ENCODE measurements at places on chromosomes 4 and X.

DNA sequence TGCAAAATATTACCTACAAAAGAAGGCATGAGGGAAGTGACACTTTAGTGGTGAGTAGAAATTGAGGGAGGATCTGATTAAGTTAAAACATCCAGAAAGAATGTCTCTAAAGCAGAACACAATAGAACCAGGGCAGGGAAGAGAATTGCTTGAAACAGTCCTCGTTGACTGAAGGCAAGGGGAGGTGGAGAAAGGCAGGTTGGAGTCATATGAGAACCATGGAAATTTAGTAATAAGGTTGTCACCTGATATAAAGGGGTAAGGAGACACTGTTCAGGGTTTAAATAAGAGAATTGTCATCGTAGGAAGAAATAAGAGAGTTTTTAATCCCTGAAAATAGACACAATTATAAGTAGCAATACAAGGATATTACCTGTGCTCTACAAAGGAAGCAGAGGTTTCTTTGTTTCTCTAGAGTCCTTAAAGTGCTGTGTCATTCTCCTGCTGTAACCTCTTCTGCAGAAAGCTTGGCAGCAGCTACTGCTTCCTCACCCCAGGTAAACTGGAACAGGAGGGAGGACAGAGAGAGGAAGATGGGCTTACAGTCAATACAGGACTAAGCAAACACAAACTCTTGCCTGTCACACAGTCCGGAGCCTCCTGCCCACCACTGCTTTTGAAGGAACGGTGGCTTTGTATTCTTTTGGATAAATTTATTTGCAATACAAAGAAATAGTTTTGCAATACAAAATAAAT is 258.4 kb downstream of the PPARGC1A start:
- no peaks in the 10 kb centered on the region for H3K27me3 ChIP-seq
- no peaks in the 10 kb centered on the region for H3K4me1 ChIP-seq
- H3K27ac ChIP-seq, result no peak overlapping the region
- no peaks in the 10 kb centered on the region for H3K36me3 ChIP-seq
- DNase-seq, result no peak
- no peak overlapping the region for H3K4me3 ChIP-seq

GRCh38 chr4:4980621-4981230 is 38.5 kb downstream of the CYTL1 start:
- DNase-seq, result no peak
- peak overlapping the region; percentile 60 for H3K27ac ChIP-seq
- no peak overlapping the region for H3K4me3 ChIP-seq
- no peaks in the 10 kb centered on the region for H3K36me3 ChIP-seq
- H3K27me3 ChIP-seq, result no peaks in the 10 kb centered on the region

GRCh38 chr4:137495578-137495977 is 36.7 kb downstream of the PCDH18 start:
- no peak for DNase-seq
- H3K36me3 ChIP-seq, result no peaks in the 10 kb centered on the region
- H3K4me3 ChIP-seq, result no peak overlapping the region
- H3K27me3 ChIP-seq, result no peaks in the 10 kb centered on the region
- no peaks in the 10 kb centered on the region for H3K4me1 ChIP-seq
- H3K27ac ChIP-seq, result no peak overlapping the region

DNA sequence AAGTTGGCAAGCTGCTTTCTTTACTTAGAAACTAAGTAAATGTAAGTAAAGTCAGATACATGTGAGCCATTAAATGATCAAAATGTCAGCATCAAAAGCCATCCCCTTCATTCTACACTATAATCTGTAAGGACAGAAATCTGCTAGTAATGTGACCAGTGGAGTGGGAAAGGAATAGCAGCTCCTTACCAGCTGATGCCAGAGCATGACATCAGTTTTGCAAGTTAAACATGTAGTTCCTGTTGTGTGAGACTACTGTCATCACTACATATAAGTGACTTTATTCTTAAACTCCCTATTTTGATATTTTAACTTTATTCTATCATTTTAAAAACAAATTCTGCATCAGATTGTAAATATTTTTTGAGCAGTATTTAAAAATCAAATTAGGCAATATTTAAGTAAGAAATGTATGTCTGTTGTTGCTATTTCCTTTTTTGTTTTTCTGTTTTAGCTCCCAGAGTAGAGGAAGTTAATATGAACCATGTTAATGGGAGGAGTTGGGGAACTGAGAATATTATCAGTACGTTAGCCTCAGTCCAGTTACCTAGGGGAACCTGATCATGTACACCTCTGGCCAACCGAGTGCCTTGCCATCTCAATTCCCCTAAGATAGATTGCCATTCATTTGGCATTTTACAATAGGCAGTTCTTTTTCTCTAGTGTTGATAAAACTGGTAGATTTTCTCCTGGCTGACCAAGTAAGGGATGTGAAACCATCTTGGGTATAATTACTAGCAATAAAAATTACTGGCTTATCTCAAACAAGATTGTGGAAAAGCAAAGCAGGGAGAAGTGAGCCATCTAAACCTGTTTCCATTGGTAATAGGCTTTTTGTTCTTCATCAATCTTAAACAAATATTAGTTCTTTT is 34.7 kb downstream of the CCNI start:
- DNase-seq, result no peak
- no peak overlapping the region for H3K27ac ChIP-seq
- no peak overlapping the region for H3K4me3 ChIP-seq
- no peaks in the 10 kb centered on the region for H3K4me1 ChIP-seq
- H3K27me3 ChIP-seq, result no peaks in the 10 kb centered on the region

DNA sequence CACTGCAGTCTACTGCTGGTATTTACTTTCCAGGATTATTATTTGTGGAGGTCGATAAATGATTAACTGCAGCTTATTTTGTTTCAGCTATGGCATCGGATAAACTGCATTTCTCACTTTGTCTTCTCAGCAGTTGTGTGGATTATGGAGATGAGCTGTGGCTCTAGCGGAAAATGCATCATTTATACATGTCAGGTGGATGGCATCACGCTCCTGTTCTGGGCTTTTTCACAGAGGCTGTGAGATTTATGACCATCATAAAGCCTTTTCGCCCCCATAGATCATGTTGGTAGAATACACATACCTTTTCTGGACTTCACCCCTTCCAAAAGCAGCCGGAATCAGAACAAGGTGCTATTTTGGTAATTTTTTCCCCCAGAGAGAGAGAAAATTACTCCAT is 118.8 kb upstream of the MAGEB18 start:
- H3K4me1 ChIP-seq, result no peaks in the 10 kb centered on the region
- no peaks in the 10 kb centered on the region for H3K27me3 ChIP-seq
- H3K36me3 ChIP-seq, result no peaks in the 10 kb centered on the region
- no peak overlapping the region for H3K27ac ChIP-seq

- DNase-seq, result no peak
- no peak overlapping the region for H3K4me3 ChIP-seq
- H3K27ac ChIP-seq, result peak overlapping the region; percentile 30
- no peaks in the 10 kb centered on the region for H3K36me3 ChIP-seq
- no peaks in the 10 kb centered on the region for H3K27me3 ChIP-seq
Measured at GRCh38 chr4:3331511-3332394, 38.9 kb downstream of the RGS12 start.

DNA sequence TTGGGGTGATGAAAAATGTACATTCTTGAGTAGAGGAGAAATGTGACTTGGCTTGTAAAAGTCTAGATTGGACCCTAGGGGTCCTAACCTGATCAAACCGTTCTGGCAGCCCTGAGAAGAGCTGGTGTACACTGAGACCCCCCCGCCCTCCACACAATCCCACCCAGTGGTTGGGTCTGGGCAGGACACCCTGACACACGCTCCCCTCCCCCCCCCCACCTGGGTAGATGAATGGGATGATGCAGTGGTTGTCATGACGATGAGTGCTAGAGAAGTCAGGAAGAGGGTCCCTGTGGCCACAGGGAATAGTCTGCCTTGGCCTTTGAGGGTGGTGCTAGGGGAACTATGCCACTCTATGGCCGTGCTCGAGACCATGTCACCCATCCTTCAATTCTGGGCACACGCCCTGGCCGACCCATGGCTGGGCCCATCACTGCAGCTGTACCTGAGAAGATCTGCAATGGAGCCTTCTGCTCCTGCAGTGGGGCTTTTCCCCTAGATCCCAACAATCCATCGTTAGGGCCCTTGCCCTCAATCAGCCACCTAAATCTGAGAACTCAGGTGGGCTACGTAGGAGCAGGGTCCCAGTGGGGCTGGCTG is 4.4 kb downstream of the CDK16 start:
- no peak overlapping the region for H3K4me3 ChIP-seq
- H3K27ac ChIP-seq, result no peak overlapping the region
- H3K4me1 ChIP-seq, result peaks cover 25% of the 10 kb centered on the region
- no peak for DNase-seq
- no peaks in the 10 kb centered on the region for H3K27me3 ChIP-seq

- no peaks in the 10 kb centered on the region for H3K36me3 ChIP-seq
- DNase-seq, result no peak
- H3K4me3 ChIP-seq, result no peak overlapping the region
- H3K27me3 ChIP-seq, result no peaks in the 10 kb centered on the region
- no peaks in the 10 kb centered on the region for H3K4me1 ChIP-seq
Measured at GRCh38 chrX:116596010-116596409, 133.2 kb upstream of the CT83 start.

- no peak overlapping the region for H3K4me3 ChIP-seq
- H3K27ac ChIP-seq, result no peak overlapping the region
- H3K27me3 ChIP-seq, result no peaks in the 10 kb centered on the region
- no peak for DNase-seq
Measured at GRCh38 chr4:82745173-82745842, 53.3 kb downstream of the SCD5 start.

- no peak overlapping the region for H3K4me3 ChIP-seq
- peaks cover 4% of the 10 kb centered on the region for H3K4me1 ChIP-seq
- H3K27me3 ChIP-seq, result no peaks in the 10 kb centered on the region
Measured at GRCh38 chr4:152281211-152281610, 254.7 kb downstream of the FBXW7 start.

- peak overlapping the region; percentile 96 for H3K4me3 ChIP-seq
- no peak for DNase-seq
- peak overlapping the region; percentile 99 for H3K27ac ChIP-seq
- no peaks in the 10 kb centered on the region for H3K36me3 ChIP-seq
- no peaks in the 10 kb centered on the region for H3K27me3 ChIP-seq
- H3K4me1 ChIP-seq, result peaks cover 43% of the 10 kb centered on the region
Measured at GRCh38 chr4:102825261-102826091, 1.9 kb downstream of the UBE2D3 start.

DNA sequence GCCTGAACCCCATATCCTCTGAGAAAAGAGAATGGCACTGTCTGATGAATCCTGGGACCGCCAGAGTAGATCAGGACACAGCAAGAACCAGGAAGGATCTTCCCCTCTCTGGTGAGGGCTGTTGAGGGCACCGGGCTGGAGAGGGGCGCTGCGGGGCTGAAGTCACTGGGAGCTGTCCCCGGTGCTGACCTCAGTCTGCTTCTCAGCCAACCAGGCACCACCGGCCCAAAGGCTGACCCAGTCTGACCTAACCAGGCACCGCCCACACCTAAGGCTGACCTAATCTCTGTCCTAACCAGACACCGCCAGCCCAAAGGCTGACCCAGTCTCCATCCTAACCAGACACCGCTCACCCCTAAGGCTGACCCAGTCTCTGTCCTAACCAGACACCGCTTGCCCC is 82.8 kb downstream of the CPZ start:
- no peaks in the 10 kb centered on the region for H3K36me3 ChIP-seq
- H3K27me3 ChIP-seq, result no peaks in the 10 kb centered on the region
- no peak overlapping the region for H3K4me3 ChIP-seq
- H3K4me1 ChIP-seq, result no peaks in the 10 kb centered on the region

DNA sequence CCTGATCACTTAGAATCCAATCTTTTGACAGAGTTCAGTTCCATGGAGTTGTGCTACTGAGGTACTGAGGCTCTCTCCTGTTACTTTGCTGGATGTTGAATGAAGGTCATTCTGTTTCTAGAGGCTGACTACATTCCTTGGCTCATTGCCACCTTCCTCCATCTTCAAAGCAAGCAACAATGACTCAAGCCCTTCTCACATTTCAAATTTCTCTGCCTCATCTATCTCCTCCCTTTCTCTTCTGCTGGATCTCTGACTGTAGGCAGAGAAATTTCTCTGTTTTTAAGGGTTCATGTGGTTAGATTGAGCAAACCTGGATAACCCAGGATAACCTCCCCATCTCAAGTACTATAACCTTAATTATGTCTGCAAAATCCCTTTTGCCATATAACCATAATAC is 775.4 kb downstream of the STPG2 start:
- H3K27me3 ChIP-seq, result no peaks in the 10 kb centered on the region
- H3K4me3 ChIP-seq, result no peak overlapping the region
- DNase-seq, result no peak
- H3K27ac ChIP-seq, result no peak overlapping the region
- H3K4me1 ChIP-seq, result no peaks in the 10 kb centered on the region
- H3K36me3 ChIP-seq, result no peaks in the 10 kb centered on the region

DNA sequence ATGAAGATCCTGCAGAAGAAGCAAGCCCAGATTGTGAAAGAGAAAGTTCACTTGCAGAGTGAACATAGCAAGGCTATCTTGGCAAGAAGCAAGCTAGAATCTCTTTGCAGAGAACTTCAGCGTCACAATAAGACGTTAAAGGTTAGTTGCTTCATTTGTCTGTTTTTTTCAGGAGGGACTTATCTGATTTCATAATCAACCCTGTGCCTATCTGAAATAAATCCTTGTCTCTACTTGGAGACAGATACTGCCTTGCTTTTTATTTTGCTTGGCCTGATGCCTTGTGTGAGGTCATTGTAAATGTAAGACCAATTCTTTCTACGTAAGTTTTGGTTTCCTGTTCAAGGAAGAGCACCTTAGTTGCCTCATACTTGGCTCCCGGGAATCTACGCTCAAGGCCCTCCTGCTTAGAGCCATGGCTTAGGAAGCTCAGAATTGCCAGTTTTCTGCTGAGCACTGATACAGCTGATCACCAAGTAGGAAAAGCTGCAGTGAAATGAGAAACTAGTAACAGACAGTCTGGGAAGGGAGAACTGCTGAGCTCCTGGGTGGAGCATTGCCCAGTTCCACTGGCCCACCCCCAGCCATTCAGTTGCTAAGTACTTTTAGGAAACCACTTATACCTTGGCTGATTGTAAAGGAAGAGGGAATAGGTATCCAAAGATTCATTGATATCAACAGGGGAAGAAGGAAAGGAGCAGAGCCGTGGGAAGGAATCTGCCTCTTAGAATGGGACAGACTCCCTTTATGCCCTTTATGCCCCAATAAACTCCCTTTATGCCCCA is 41.8 kb downstream of the RBBP7 start:
- no peaks in the 10 kb centered on the region for H3K36me3 ChIP-seq
- H3K4me3 ChIP-seq, result no peak overlapping the region
- no peaks in the 10 kb centered on the region for H3K27me3 ChIP-seq
- peak overlapping the region; percentile 49 for H3K27ac ChIP-seq

DNA sequence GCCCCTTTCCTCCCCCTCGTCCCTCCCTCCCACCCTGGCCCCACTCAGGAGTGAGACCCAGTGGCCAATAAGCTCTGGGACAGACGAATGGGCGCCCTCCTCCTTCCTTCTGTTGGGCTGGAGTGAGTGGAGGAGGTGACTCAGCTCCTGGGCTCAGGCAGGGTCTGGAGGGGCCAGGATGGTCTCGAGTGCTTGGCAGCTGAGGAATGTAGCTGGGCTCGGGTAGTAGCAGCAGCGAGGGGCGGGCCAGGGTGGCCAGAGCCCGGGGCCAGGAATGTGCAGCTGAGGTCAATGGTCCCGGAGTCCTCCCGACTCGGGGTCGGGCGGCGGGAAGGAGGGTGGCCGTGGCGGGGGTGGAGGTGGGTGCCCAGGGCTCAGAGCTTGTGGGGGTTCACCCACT is 15.0 kb downstream of the G6PD start:
- no peak overlapping the region for H3K4me3 ChIP-seq
- no peak overlapping the region for H3K27ac ChIP-seq
- peaks cover 16% of the 10 kb centered on the region for H3K36me3 ChIP-seq
- no peak for DNase-seq
- peaks cover 22% of the 10 kb centered on the region for H3K4me1 ChIP-seq
